NCI-H187 treated with DMSO at 0.1 percent for 48 hours (cell line): ENCODE measurements at places on chromosomes 6 and 20.

DNA sequence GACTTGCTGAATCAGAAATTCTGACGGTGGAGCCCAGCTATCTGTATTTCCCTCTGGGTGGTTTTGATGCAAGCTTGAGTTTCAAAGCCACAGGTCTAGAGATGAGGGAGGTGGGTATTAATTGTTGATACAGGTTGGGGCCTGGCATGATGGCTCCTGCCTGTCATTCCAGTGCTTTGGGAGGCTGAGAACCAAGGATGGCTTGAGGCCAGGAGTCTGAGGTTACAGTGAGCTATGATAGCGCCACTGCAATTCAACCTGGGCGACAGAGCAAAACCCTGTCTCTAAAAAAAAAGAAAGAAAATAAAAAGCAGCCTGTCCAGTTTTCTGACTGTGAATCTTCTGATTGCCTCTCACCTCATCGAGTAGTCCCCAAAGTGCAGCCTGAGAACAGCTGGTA is 184.8 kb upstream of the SASH1 start:
- no peak for DNase-seq

DNA sequence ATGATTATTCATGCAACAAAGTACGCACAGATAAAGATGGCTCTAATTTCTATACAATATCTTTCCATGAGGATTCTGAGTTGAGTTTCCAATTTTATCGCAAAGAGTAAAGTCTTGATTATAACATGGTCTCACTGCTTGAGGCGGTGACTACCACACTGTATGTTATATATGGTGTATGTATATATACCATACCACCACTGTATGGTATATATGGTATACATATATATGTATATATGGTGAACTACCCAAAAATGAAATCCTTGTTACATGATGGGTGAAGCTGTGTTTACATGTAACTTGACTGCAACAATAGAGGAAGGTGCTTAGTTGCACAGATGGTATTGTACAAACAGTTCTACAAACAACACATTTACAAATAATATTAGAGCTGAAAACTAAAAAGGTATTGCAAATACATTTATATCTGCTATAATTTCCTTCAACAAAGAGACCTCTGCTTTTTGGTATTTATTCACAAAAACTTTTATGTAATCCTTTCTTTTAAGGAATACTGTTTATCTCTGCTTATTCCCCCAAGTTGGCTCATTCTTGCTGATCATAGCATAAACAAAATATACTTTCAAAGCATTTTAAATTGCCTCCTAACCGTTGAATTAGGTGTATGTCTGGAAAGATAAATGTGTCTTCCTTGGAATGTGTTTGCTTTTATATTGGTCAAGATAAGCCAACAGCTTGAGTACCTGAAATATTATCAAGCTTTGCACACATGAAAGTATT is 77.7 kb upstream of the TPD52L1 start:
- DNase-seq, result no peak

GRCh38 chr6:113669606-113670005 is 187.5 kb upstream of the MARCKS start:
- DNase-seq, result no peak

DNA sequence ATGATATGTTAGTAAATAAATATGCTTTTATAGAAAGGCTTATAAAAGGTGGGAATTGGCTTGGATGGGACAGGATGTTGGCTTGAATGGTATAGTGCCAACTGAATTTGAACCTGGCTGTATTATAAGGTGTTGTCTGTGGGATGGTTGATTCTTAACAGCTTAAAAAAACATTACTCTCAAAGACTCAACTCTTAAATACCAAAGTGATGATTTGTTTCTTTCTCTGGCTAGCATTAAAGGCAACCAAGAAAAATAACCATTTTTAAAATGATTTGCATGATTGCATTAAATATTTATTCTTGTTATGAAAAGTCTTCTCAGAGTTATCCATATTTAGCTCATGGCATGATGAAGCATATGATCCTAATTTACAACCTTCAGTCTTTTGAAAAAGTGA is 216.2 kb downstream of the RIMS1 start:
- DNase-seq, result no peak

DNA sequence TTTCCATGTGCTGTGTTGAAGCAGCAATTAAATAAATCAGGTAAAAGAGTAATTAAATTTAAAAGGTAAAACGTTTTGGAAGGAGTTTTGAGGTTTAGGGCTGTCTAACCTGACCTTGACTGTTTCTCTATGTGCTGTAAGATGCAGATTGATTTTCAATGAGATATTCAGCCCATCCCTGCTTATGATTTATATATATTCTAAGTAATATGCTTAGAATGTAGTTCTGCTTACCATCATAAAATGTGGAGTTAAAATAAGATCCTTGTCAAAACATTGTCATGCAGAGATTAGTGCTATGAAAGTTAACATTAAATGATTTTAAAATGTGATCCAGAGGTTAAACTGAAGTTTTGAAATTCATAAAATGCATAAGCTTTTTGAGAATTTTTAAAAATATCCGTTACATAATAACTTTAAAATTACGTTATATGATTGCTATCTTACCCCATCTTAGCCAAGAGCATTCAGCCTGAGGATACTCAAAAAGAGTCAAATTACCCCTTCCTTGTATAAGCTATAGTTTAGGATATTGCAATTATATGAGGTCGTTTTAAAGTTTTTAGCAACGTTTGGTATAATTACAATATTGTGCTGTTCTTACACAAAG is 122.5 kb downstream of the MTHFD1L start:
- DNase-seq, result no peak

- no peak for DNase-seq
These were observed 4.1 kb downstream of the NHLRC1 start for GRCh38 chr6:18118330-18118729.

DNA sequence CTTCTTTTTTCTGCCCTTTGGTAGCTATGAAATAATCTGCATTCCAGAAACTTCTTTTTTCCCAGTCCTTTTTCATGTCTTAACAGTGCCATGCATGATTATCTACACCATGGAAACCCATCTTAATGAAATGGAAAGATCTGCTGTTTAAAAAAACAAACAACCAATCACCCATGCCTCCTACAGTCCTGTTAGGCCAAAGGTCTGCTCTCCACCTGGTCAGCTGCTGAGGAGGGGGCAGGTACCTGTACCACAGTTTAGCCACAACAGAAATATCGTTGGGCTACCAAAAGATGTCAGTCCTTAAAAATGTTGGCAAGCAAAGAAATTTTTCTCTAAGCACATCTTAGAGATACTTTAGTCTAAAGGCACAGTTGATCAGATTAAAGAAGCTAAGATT is 112.6 kb downstream of the SLC16A10 start:
- no peak for DNase-seq

DNA sequence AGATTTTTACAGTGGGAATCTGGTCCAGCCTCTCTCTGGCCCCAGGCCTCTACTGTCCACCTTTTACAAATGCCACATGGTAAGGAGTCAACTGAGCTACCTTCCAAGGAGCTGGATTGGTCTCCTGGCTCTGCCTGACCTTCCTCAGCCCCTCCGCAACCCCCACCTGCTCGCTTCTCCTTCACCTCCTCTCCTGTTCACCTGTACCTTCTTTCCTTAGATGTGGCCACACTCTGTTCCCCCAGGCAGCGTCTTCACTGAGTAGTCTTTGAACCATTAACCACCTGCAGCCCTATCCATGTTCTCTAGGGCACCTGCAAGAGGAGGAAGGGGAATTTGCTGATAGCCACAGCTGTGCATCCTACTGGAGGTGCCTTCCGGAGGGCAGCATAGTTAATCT is 55.3 kb upstream of the DDR1 start:
- no peak for DNase-seq

DNA sequence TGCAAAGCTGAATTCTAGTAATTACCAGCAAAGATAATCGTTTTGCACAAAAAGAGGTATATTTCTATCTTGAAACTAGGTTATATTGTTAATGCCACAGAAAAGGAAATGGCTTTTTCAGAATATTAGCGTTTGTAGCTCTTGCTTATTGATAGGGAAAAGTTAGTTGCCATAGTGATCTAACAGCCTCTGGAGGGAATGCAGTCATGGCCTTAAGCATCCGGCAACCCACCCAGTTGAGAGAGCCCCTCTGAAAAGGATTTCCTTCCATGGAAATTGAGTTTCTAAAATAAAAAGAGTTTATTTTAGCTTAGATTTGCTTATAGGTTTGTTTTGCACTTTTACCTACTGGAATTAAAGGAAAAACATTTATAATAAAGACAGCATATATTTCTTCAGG is 224.5 kb downstream of the BCKDHB start:
- DNase-seq, result no peak

- no peak for DNase-seq
These were observed 176.8 kb upstream of the MARCKS start for GRCh38 chr6:113680301-113680700.

DNA sequence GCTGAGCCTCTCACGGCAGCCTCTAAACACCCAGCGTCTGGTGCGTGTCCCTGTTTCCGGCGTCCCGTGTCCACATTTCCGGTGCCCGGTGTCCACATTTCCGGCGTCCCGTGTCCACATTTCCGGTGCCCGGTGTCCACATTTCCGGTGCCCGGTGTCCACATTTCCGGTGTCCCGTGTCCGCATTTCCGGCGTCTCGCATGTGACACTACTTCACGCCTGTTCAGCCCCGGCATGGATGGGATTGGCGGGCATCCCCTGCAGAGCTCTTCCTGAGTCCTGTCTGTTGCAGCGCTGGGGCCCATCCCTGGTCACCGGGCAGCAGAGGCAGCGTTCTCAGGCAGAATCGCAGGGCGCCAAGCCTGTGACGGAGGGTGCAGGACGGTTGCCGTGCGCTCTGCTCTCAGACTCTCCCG is 3.2 kb downstream of the FRMD1 start:
- DNase-seq, result no peak

GRCh38 chr6:126753606-126754005 is 364.9 kb upstream of the RSPO3 start:
- no peak for DNase-seq

DNA sequence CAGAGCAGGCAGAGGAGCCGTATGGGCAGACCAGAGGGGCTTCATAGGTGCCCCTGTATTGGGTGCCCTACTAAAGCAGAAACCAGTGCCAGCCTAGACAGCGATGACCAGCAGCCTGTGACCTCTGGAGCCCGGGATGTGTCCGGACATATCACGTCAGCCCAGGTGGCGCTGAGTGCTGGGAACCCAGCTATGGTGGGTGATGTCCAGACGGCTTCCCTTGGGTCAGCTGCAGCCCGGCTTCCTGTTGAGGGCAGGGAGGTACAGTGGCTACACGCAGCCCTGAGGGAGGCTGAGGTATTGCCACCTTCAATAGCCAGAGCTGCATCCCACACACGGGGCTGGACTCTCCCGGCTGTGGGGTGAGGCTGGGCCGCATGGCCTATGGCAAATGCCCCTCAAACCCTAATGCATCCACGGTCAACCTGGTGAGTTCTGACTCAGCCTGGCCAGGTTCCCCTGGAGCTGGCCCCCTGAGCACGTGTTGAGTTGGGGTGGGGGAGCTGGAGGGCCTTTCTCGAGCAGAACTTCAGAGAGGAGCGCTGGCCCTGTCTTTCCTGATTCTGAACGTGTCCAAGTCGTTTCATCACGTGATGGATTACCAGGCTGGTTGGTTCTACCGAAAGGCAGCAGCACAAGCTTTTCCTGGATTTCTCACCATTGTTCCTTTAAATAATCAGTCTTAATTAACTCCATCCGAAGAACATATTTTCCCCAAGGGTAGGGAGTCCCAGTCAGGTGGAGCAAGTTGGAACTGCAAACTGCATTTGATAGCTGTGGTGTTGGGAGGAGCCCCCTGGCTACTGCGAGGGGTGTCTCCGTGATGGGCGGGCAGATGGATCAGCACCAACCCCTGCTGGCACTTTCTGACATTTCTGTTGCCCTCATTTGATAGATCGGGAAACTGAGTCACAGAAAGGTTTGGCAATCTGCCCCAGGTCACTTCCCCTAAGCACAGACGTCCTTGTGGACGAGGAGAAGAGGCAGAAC is 7.1 kb upstream of the MYT1 start:
- DNase-seq, result no peak

- no peak for DNase-seq
These were observed 140.3 kb upstream of the AGPAT4 start for GRCh38 chr6:161414180-161414579.

DNA sequence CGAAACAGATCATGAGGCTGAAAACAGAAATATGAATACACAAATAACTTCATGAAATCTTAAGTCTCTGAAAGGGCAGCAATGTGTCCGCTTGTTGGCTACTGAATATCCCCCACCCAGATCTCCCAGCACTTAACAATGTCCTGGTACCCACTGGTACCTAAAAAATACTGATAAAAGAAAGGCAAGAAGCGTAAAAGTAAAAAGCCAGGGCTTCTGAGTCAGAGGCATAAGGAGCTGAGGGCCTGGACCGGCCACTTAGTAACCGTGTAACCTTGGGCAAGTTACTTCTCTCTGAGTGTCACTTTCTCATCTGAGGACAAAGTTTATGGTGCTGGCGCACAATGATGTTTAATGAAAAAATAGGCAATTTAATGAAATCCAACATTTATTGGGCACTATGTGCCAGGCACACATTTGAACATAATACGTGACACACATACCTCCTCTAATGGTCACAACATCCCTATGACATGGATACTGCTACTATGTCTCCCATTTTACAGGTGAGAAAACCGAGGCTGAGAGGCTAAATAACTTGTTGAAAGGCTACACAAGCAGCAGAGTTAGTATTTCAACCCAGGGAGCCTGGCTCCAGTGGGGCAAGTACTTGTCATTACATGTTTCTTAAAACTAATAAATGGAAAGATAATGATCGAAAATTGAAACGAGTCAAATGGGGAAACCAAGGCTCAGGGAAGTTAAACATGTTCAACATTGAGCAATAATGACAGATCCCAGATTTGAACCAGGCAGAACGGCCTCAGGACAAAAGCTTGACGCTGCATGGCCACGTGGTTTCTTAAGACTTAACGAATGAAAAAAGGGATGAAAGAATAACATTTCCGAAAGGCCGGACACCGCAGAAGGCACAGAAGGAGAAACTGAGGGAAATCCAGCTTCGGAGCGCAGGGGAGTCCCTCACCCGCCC is 828 bp downstream of the TP53RK start:
- no peak for DNase-seq

DNA sequence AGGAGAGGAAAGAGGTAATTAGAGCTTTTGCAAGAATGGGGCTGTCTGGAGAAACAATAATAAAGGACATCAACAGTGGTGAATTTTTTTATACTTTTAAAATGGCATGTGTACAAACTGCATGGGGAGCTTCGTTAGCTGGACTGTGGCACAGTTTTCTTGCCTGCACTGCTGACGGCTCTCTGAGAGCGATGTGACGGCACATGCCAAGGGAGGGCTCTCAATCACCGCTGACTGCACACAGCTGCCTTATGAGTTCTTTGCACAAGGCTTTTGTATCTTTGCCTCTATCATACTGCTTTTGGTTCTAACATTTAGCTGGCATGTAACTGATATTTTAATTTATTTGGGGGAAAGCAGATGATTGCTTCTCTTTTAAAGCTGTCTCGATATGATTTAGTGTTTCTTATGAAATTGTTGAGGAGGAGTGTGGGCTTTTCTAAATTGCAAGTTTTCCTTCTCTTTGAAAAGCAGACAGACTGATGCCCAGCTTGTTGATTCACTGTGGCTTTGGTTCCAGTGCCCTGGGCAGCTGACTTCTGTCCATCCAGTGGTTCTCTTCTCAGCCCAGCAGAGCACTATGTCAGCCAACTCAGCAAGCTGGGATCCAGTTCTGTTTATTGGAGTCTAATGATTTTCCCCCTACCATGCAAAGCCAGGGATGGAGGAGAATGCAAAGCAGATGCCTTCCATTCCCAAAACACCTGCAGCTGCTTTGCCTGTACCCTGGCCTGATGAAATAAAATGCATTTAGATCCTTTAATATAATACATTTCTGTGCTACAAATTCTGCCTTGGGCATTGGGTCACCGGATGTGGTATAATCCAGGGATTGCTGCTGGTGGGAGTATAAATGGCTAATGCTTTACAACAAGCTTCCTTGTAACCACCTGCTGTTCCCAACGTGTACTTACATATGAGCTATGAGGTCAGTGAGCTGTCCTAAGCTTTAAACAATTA is 323.9 kb downstream of the ZFAND3 start:
- DNase-seq, result no peak

GRCh38 chr6:73560853-73561407 is 40.1 kb upstream of the EEF1A1 start:
- no peak for DNase-seq
